K562 (cell line): ENCODE measurements at places on chromosomes 3 and 15. TPM values are rescaled to one million over a fixed set of nuclear protein-coding genes. Genes with fewer than 3 reads are reported as not detected.

Gene RFTN1
- total RNA-seq = 0.29 and 0.51 TPM in 2 replicates

DNA sequence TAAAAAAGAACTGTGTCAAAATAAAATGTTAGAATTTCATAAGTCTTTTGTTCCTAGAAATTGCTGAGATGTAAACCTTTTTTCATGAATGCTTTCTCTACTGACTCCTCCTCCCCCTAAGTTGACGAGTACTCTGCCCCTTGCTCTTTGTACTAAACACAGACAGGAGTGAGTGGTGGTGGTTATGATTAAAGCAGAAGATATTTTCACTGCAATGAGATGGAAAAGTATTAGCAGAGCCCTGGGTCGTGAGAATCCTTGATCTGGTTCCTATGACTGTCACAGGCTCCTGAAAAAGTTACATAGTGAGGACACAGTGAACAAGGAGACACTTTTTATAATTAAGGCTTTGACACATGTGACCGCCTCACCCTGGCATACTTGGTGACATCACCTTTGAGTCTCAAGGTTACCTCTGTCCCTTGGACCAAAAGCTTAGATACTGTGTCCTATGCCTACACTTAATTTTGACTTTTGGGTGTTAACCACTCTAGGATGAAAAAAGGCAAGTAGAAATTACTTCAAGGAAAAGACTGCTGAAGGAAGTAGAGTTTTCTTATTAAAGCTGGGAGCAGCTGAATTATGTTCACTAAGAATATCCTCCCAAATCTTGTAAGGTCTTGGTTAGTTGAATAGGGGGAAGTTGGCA lies 130.4 kb upstream of the LYSMD4 start:
- no peak overlapping the region for H3K27ac ChIP-seq
- H3K36me3 ChIP-seq = no peaks in the 10 kb centered on the region
- no peak overlapping the region for H3K4me3 ChIP-seq
- no peaks in the 10 kb centered on the region for H3K4me1 ChIP-seq
- H3K27me3 ChIP-seq = no peaks in the 10 kb centered on the region

- 0 out of 2 replicates have a peak, but pooled peaks cover 9% of the 10 kb centered on the region for H3K4me1 ChIP-seq
- no peak overlapping the region for H3K27ac ChIP-seq
- H3K4me3 ChIP-seq = no peak overlapping the region
Measured at GRCh38 chr3:45623846-45624245, 29.3 kb downstream of the LIMD1 start.

GRCh38 chr3:116166121-116166520 lies 279.2 kb downstream of the LSAMP start:
- no peak overlapping the region for H3K27ac ChIP-seq
- no peaks in the 10 kb centered on the region for H3K27me3 ChIP-seq
- DNase-seq = no peak

DNA sequence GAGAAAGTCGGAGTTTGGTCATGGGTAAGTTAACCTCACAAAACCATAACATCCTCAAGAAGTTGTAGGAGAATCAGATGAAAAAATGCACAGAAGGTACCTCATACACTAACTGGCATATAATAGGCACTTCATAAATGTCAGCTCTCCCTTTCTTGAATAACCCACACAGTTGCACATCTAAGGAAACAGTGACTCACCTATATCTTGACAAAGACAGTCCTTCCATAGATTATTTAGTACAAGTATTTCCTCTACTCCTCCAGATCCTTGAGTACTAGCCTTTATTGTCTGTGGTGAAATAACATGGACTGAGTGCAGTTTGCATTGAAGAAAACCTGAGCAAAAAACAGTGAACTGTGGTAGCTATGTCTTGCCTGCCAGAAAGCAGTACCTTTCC lies 46.6 kb downstream of the MAGI1 start:
- no peaks in the 10 kb centered on the region for H3K36me3 ChIP-seq
- no peaks in the 10 kb centered on the region for H3K27me3 ChIP-seq
- H3K4me1 ChIP-seq = no peaks in the 10 kb centered on the region
- no peak overlapping the region for H3K4me3 ChIP-seq
- DNase-seq = no peak

GRCh38 chr15:71434774-71435173 lies 319.5 kb downstream of the THSD4 start:
- H3K27me3 ChIP-seq = no peaks in the 10 kb centered on the region; the same call in 1 of the 2 replicates
- no peak overlapping the region for H3K27ac ChIP-seq
- no peaks in the 10 kb centered on the region for H3K4me1 ChIP-seq
- H3K4me3 ChIP-seq = no peak overlapping the region

Gene GHSR
- not detected in 2 replicates for total RNA-seq

DNA sequence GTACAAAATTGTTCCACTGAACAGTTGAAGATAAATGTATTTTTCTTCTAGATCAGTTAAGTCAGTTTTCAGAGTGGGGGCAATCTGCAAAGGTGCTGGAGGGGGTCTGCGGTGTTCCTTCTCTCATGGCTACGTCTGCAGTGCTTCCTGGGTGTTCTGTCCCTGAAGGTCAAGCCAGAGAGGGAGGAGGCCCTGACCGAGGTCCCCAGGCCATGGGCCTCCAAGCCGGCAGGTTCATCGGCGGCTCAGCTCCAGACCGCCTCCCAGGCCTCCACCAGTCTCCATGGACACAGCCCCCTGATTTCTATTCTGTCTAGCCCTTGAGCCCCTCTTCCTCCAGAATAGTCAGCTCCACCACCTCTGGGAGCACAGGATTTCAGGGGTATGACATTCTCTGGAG lies 28.5 kb upstream of the TSEN2 start:
- no peaks in the 10 kb centered on the region for H3K36me3 ChIP-seq
- H3K27ac ChIP-seq = no peak overlapping the region
- H3K27me3 ChIP-seq = peaks cover 54% of the 10 kb centered on the region
- DNase-seq = no peak
- H3K4me3 ChIP-seq = no peak overlapping the region

GRCh38 chr3:133754455-133754854 lies 8.3 kb downstream of the TF start:
- no peaks in the 10 kb centered on the region for H3K27me3 ChIP-seq
- no peak overlapping the region for H3K4me3 ChIP-seq
- H3K4me1 ChIP-seq = peaks cover 23% of the 10 kb centered on the region
- no peaks in the 10 kb centered on the region for H3K36me3 ChIP-seq

DNA sequence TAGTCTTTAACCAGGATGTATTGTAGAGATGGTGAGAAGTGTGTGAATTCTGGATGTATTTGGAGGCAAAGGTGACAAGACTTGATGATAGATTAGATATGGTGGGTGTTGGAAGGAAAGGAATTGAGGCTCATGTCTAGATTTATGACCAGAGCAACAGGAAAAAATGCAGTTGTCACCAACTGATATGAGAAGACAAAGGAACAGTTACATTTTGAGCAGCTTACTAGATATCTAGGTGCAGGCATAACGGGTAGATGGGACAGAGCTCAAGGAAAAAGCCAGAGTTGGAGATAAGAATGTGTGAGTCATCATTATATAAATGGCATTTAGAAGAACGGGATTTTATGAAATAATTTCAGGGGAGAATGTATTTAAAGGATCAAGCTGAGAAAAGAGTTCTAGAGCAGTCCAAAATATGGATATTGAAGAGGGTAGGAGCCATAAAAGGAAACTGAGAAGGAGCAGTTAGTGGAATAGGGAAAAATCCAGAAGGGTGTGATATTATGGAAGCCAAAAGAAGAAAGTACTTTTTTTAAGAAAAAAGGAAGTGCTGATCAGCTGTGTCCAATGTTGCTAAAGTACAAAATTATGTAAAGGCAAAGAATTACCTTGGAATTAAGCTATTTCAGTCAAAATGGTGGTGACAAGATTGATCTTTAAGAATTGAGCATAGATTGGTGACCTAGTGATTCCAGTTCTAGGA lies 262.5 kb downstream of the CGGBP1 start:
- peaks cover 10% of the 10 kb centered on the region; the same call in 2 of the 3 replicates for H3K36me3 ChIP-seq
- peak; percentile 60 for DNase-seq
- H3K27ac ChIP-seq = peak overlapping the region; percentile 87
- H3K27me3 ChIP-seq = no peaks in the 10 kb centered on the region
- peaks cover 18% of the 10 kb centered on the region for H3K4me1 ChIP-seq

- H3K27ac ChIP-seq = no peak overlapping the region
- H3K4me1 ChIP-seq = no peaks in the 10 kb centered on the region
- no peak for DNase-seq
- H3K27me3 ChIP-seq = no peaks in the 10 kb centered on the region
- no peaks in the 10 kb centered on the region for H3K36me3 ChIP-seq
Measured at GRCh38 chr3:110767156-110767555, 304.5 kb upstream of the NECTIN3 start.

DNA sequence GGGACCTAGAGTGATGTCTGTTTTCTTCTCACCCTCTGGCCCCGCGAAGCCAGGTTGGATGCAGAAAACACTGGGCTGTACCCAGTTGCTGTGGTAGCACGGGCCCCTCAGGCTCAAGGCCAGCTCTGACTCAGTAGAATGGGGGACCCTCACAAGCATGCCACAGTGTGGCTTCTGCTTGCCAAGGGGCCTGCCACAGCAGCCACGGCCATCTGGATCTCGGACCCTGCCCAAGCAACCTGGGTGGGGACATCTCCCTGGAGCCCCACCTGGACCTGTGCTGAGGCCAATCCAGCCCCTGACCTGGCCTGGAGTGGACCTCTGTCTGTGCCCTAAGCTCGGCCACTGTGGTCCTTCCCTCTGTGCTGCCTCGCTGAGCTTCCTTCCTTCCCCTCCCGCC lies 59.0 kb downstream of the MGLL start:
- no peak overlapping the region for H3K4me3 ChIP-seq
- H3K4me1 ChIP-seq = no peaks in the 10 kb centered on the region
- H3K27ac ChIP-seq = no peak overlapping the region
- H3K27me3 ChIP-seq = peaks cover 12% of the 10 kb centered on the region; the same call in 2 of the 3 replicates
- no peak for DNase-seq
- no peaks in the 10 kb centered on the region for H3K36me3 ChIP-seq

- no peaks in the 10 kb centered on the region for H3K27me3 ChIP-seq
- H3K36me3 ChIP-seq = 0 out of 3 replicates have a peak, but pooled peaks cover 2% of the 10 kb centered on the region
- no peak overlapping the region for H3K27ac ChIP-seq
- no peak for DNase-seq
Measured at GRCh38 chr15:42800731-42801474, 64.0 kb upstream of the CDAN1 start.

Gene CD86
- total RNA-seq = 0.07 and 0.16 TPM in 2 replicates

DNA sequence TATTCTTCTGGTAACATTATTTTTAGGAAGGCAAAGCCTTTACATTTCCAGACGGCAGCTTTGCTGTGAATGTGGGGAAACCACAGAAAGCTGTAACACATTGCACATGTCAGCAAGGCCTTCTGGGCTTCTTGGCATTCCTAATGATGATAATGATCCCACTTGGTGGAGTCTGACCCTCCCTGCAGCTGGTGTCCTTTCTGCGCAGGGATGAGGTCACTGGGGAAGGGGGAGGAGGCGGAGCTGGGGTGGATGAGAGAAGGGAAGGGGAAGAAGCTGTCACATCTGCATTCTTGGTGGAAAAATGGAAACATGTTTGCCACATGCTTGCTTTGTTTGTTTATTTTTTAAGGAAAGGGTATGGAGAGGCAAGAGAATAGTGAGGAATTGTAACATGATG lies 68.6 kb downstream of the FILIP1L start:
- no peak for DNase-seq
- no peaks in the 10 kb centered on the region for H3K27me3 ChIP-seq
- no peak overlapping the region for H3K27ac ChIP-seq
- H3K4me1 ChIP-seq = no peaks in the 10 kb centered on the region
- H3K36me3 ChIP-seq = no peaks in the 10 kb centered on the region

DNA sequence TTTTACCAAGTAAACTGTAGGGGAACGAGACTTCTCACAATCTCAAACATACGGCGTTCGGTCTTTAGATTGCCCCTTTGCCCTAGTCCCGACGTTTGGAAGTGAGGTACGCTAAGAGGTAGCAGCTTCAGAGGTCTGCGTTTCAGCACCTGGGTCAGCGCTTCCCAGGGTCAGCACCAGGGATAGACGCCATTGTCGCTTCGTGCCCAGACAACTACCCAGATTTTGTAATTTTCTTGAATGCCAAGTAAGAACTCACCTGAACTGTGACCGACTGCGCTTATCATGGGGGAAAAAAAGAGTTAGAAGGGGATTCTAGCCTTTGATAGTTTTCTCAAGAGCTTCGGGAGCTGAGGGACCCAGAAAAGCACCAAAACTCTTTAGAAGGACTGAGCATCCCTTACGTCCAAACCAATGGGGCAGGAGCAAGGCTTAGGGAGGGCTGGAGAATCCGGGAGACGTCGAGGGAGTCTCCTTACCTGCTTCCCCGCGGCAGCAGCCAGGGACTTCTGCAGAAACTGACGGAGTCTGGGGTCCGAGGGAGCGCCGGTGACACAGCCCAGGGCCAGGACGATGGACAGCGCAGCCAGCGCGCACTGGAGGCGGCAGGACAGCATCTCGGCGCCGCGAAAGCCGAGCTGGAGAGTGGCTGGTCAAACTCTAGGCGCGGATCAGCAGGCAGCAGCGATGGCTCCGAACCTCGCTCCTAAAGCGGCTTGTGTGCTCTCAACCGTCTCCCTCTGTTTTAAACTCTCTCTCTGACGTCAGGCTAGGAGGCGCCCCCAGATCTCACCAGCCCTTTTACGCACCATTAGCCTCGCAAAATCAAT lies at the start of gene SST:
Gene SST, minus strand, starts transcription at position 720 of the 830 bp plus-strand sequence. Its CDS starts 103 bp downstream, at position 617.
- H3K27me3 ChIP-seq = peaks cover 13% of the 10 kb centered on the region
- no peak within 1 kb of the TSS for H3K4me3 ChIP-seq
- H3K4me1 ChIP-seq = no peaks in the 10 kb centered on the region
- H3K27ac ChIP-seq = no peak within 1 kb of the TSS
- no peak for DNase-seq

GRCh38 chr3:125078951-125079674 lies 23.3 kb upstream of the HEG1 start:
- H3K27ac ChIP-seq = no peak overlapping the region
- no peaks in the 10 kb centered on the region for H3K4me1 ChIP-seq
- H3K36me3 ChIP-seq = no peaks in the 10 kb centered on the region
- peaks cover 8% of the 10 kb centered on the region for H3K27me3 ChIP-seq

Gene SLCO2A1
- 0.16 TPM in 2 replicates for total RNA-seq

GRCh38 chr3:122533480-122533879 lies 18.7 kb upstream of the KPNA1 start:
- no peak overlapping the region for H3K27ac ChIP-seq
- no peak overlapping the region for H3K4me3 ChIP-seq
- DNase-seq = no peak
- no peaks in the 10 kb centered on the region for H3K4me1 ChIP-seq
- 0 out of 3 replicates have a peak, but pooled peaks cover 2% of the 10 kb centered on the region for H3K36me3 ChIP-seq
